ENCODE measurements at places on chromosomes 16 and 17. TPM values are rescaled to one million over a fixed set of nuclear protein-coding genes. Genes with fewer than 3 reads are reported as not detected.
A peak's percentile ranks its signal among the peaks of the same experiment; 100 is the strongest.

The TMEM88 gene
- polyA plus RNA-seq, result 2.1 TPM

The GUCY2D gene
- polyA plus RNA-seq, result not detected

The RPS6KB1 gene
- 11.7 TPM for polyA plus RNA-seq

The CCL2 gene
- polyA plus RNA-seq, result 85.9 TPM

The DHX40 gene
- polyA plus RNA-seq, result 17.4 TPM

The CIBAR2 gene
- 0.16 TPM for polyA plus RNA-seq

The DNAH9 gene
- polyA plus RNA-seq, result not detected

DNA sequence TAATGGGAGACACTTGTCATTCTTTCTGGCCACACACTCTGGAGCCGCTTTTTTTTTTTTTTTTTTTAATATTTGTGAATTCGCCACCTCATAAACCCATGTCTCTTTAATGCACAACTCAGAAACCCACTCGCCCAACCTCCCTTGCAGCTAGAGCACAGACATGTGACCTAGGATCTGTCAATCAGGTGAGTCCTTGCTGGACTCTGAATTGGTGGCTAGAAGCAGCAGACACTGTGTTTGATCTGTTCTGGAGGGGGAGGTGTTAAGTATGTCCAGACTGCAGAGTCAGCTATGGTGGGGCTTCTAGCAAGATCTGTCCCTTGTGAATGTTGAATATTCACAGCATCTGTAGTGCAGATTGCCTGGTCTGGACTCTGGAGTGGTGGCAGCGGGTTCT is 112.1 kb downstream of the PRKCB start:
- H3K4me3 ChIP-seq, result no peak overlapping the region
- no peak overlapping the region for H3K27ac ChIP-seq
- no peaks in the 10 kb centered on the region for H3K27me3 ChIP-seq
- no peak for DNase-seq

GRCh38 chr16:12089492-12090150 is 113.1 kb downstream of the SNX29 start:
- H3K27ac ChIP-seq, result peak overlapping the region; percentile 1
- no peaks in the 10 kb centered on the region for H3K27me3 ChIP-seq
- peak; percentile 81 for DNase-seq

DNA sequence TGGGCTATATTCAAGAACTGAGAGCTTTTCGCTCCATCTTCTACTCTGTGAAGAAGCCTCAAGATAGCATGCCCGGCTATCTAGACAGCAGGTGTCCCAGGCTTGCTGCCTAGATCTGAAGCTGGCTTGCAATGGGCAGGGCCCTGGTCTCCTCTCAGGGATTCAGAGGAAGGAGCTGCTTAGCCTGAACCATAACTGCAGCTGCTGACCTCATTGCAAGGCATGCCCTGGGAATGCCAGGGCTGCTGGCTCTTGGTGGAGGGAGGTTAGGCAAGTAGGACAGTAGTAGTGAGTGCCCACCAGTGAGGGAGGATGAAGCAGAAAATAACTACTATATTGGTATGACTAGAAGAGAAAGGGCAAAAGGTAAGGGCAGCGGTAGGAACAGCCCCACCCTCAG is 21.3 kb upstream of the SLC35B1 start:
- H3K4me3 ChIP-seq, result no peak overlapping the region
- peaks cover 3% of the 10 kb centered on the region for H3K4me1 ChIP-seq
- no peak overlapping the region for H3K27ac ChIP-seq
- H3K36me3 ChIP-seq, result no peaks in the 10 kb centered on the region

GRCh38 chr17:82371333-82372248 is at the start of gene UTS2R:
Gene UTS2R, plus strand, starts transcription at chr17:82371765. Its CDS starts 2,560 bp downstream, at chr17:82374325.
- no peaks in the 10 kb centered on the region for H3K36me3 ChIP-seq
- DNase-seq, result no peak
- no peak within 1 kb of the TSS for H3K27ac ChIP-seq
- peak within 1 kb of the TSS; percentile 7 for H3K4me3 ChIP-seq

GRCh38 chr17:65278820-65279184 is 141.6 kb downstream of the RGS9 start:
- peaks cover 3% of the 10 kb centered on the region for H3K4me1 ChIP-seq
- H3K27me3 ChIP-seq, result peaks cover 4% of the 10 kb centered on the region
- no peak overlapping the region for H3K4me3 ChIP-seq
- no peak for DNase-seq
- no peak overlapping the region for H3K27ac ChIP-seq

DNA sequence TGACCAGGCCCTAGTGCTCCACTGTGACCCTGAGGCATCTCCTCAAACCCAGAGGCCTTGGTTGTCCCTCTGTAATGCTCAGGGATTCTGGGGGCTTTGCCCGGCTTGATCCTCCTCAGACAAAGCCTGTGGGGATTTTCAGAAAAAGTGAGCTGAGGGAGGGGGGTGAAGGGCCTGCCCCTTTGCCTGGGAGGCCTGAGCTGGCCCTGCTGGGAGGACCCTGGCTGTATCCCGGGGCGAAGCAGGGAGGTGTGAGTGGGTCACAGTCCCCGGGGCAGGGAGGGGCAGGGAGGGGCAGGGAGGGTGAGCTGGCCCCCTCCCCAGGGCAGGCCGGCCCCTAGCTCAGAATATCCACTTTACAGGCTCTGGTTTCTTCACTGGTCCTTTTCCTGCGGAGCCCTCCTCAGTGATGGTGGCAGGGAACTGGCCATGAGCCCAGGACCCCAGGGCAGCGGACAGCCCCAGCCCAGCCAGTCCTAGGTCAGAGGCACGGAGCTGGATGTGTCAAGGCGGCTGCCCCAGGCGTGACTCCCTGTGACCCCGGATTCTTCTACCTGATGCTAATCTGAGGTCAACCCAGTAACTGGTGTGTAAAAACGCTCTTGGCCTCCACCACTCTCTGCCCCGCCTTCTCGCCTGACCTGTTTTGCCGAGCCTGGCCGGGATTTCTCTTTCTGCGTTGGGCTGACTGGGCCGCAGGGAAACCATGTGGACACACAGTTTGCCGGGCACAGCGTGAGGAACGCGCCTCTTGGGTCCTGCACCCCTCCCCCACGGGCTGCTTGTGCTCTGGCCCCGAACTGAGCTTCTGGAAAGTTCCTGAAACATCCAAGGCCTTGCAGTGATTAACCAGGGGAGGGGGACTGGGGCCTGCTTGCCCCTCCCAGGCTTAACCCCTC is 5.8 kb upstream of the FASN start:
- peaks cover 21% of the 10 kb centered on the region for H3K4me1 ChIP-seq
- H3K27me3 ChIP-seq, result no peaks in the 10 kb centered on the region
- no peaks in the 10 kb centered on the region for H3K36me3 ChIP-seq
- DNase-seq, result no peak

DNA sequence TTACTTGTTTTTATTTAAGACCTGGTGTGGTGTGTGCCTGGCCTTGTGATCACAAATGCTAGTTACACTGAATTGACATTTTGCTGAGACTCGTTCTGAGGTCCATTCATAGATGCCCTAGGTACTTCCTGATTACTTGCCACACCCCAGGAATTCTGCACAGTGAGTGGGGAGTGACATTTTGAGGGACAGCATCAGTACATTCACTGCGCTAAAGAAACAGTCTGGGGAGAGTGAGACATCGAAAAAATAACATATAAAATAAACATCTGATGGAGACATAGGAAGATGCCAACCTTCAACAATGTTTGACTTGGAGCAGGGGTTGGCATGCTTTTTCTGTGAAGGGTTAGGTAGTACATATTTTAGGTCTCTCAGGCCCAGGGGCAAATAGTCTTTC is 30.4 kb downstream of the ABCC1 start:
- DNase-seq, result no peak
- peaks cover 31% of the 10 kb centered on the region for H3K36me3 ChIP-seq
- H3K4me1 ChIP-seq, result peaks cover 18% of the 10 kb centered on the region
